Lung microvascular endothelial cell (primary cell): ENCODE measurements at places on chromosomes 11 and 22. TPM values are rescaled to one million over a fixed set of nuclear protein-coding genes. Genes with fewer than 3 reads are reported as not detected.

GRCh38 chr11:96869207-96869606 lies 479.4 kb downstream of the JRKL start:
- DNase-seq, result no peak

GRCh38 chr11:66728038-66728692 lies 851 bp downstream of the SPTBN2 start:
- no peak for DNase-seq

DNA sequence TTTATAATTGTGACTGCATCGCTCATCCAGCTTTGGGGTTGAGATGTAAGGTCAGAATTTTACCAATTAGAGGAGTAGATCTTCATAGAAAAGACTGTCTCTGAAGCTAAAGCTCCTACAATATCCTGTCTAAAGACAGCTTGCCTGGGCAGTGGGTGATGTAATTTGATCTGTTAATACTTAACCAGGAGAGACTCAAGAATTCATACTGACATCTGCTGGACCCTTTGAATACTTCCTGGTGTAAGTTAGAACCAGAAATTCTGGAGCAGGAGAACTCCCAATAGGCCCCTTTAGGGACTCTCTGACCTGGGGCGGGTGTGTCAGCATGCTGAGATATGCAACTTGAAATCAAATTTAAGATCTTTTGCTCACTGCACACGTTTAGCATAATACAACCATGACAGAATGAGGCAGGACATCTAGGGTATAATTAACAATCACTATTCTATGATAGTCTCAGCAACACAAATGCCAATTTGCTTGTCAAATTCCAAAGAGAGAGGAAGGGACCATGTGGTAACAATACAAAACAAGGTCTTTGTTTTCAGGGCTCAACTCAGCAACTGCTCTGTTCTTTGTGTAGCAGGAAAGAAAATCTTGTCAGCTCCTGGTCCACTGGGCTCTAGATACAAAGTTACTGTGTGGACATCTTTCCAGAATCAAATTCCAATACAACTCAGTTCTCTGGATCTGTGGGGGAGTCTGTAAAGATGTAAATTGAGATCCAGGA lies 143.9 kb downstream of the INSC start:
- DNase-seq, result peak; percentile 51

DNA sequence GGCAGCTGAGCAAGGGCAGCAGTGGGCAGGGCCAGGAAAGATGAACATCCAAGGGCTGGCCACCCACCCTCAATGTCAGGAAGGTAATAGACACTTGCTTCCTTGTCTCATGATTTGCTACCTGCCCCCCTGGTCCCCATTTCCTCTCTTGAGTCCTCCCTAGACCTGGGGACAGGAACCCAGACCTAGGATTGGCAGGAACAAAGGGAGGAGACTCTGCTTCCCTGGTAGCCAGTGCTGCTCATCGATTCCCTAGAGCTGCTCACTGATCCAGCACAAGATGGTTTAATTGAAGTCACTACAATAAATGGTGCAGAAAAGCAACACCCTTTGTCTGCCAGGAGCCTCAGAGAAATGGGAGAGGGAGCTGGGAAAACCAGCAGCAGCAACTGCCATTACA lies 67.8 kb upstream of the CHST1 start:
- no peak for DNase-seq

Gene PTS
- total RNA-seq, result 24.2 and 39.5 TPM in 2 replicates

Gene FBLN1
- 0.22 and 0.40 TPM in 2 replicates for total RNA-seq

DNA sequence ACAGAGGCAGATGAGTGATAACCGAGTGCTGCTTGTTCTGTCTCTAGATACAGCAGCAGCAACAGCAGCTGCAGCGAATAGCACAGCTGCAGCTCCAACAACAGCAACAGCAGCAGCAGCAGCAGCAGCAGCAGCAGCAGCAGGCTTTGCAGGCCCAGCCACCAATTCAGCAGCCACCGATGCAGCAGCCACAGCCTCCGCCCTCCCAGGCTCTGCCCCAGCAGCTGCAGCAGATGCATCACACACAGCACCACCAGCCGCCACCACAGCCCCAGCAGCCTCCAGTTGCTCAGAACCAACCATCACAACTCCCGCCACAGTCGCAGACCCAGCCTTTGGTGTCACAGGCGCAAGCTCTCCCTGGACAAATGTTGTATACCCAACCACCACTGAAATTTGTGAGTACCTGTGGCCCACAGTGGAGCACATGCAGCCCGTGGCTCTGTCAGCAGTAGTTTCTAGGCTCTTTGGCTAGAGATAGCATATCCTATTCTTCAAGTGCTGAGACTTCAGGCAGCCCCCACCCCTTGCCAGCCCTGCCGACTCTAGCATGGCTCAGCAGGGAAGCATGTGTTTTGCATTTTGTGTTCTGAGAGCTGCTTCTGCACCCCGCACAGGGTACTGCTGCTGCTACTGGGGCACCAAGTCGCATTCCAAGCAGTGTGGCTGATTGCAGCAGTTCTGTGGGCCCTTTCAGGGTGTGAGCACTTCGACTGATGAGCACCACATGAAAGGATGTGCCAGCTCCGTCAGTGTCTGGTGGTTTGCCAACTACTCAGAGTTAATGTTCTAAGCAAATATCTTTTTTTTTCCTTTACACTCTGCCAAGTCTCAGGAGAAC lies 59.2 kb downstream of the MED15 start:
- DNase-seq, result no peak

GRCh38 chr22:27870234-27871191 lies 48.5 kb downstream of the PITPNB start:
- DNase-seq, result no peak

DNA sequence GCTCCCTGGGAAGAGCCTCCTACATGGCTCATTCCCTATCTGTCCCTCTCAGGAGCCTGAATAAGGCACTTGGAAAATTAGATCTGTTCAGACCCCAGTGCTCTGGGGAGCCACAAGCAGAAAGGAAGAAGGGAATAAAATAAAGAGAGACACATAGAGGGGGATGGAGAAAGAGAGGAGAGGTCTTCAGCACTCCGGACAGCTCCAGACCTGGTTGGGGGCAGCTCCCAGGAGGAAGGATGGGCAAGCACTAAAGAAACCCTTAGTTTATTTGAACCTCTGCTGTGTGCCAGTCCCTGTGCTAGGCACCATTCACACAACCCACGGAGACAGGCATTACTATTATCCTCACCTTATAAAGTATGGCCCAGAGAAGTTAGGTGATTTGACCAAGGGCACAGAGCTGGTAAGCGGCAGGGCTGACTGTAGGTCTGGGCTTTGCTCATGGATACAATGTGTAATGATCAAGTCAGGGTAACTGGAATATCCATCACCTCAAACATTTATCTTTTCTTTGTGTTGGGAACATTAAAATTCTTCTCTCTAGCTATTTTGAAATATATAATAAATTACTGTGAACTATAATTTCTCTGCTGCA lies 53.7 kb upstream of the LRRC32 start:
- no peak for DNase-seq

Gene PDGFD
- 23.5 and 43.8 TPM in 2 replicates for total RNA-seq

- DNase-seq, result no peak
Observed at GRCh38 chr11:64216879-64217278, 9.1 kb downstream of the TRPT1 start.

DNA sequence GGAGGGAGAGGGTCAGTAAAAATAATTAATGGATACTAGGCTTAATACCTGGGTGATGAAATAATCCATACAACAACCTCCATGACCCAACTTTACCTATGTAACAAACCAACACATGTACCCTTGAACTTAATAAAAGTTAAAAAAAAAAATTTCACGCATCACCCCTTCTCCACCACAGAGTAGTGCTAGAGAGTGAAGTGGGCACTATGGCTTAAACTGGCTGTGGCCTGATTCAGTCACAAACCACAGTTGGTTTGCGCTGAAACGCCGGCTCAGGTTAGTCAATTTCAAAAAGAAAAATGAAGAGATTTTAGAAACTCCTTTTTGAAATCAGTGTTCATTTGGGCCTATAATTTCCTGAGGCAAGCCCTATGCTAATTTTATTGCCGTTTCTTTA lies 144.3 kb downstream of the TRPC6 start:
- no peak for DNase-seq

Gene OR8A1
- under 0.01 TPM in 1 of 2 replicates, not detected in the other for total RNA-seq

DNA sequence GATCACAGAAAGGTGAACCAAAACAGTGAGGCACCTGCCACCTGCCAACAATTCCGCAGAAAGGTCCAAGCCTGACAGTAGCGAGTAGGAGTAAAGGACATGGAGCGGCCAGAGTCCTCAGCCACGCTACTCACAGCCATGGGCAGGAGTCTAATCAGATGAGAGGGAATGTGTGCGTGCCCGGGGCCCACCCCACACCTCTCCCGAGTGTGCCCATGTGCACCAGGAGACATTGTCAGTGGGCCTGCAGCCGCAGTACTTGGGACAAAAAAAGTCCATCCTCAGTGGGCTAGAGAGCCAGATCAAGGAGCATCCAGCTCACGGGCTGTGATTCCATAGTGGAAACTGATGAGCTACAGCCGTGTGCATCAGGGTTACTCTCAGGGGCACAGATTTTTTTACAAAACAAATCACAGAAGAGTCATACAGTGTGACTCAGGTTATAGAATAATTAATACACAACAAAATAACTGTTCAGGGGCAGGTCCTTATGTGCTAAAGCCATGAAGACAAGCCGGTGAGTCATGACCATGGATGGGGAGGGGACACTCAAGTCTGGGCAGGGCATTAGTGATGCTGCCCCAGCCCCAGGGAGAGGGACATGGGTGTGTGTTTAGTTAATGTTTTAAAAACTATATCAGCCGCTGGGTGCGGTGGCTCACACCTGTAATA lies 12.0 kb downstream of the SART1 start:
- peak; percentile 24 for DNase-seq

Gene MPPED2
- 0.20 and 0.22 TPM in 2 replicates for total RNA-seq

GRCh38 chr11:125671561-125671960 lies 9.1 kb downstream of the ACRV1 start:
- DNase-seq, result peak; percentile 18

GRCh38 chr22:46569848-46570695 lies 32.7 kb upstream of the CELSR1 start:
- DNase-seq, result no peak

DNA sequence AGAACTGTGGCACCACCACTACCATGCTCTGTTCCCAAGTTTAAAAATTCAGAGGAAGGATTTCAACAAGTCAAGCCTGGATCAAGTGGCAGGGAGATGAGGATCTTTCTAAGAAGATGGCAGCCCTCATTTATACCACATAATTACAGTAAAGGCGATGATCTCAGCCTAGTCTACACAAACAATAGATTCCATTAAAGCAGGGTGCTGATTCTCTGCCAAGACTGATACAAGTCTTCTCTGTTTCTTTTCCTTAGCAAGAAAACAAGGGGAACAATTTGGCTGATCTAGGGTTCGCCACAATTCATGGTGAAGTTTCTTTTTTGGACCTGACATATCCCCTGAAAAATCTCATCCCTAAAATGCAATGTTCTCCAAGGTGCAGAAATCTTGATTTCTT lies 73.9 kb downstream of the PPFIBP2 start:
- no peak for DNase-seq

DNA sequence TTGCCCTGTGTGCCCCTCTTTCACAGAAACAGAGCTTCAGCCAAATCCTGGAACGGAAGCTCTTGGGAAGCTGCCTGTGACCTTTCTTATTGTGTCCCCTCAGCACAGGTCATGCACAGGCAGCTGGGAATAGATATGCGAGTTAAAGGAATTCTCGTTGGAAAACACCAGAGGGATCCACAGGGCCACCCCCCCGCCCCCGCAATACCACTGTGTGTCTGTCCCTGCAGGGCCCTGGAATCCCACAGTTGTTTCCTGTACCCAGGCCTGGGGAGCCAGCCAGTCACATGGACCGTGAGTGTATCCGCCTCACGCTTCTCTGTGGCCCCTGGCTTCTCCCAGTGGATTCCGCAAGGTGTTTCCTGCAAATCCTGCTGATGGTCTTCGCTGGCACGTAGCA lies 29.0 kb downstream of the TIMP3 start:
- peak; percentile 87 for DNase-seq

DNA sequence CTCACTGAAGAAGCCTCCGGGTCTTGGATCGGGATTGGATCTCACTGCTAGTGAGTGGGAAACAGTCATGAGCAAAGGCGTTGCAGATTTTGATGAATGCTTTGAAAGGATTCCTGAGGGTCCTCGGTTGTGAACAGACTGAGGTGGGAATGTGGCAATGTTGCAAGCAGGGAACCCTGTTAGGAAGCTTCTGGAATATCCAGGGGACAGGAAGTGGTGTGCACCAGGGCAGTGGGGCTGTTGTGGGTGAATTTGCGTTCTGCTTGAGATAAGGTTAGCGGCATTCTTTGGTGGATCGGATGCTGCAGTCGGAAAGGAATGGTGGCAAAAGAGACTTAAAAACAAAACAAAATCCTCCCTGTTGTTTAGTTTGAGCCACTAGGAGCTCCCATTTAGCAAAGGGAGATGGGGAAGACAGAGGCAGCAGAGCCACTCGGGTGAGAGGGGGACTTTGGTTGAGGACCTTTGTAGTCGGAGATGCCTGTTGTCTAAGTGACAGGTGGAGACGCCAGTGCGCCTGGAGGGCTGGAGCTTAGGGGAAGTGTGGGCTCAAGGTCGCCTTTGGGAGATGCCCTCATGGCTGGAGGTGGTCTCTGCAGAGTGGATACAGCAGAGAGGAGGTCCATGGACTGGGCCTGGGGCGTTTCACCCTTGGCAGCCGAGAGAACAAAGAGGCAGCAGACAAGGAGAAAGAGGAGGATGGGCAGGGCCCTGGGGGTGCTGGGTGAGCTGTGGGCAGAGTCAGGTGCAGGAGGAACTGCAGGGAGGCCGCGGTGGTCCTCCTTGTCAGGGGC lies 37.6 kb downstream of the CSF2RB start:
- DNase-seq, result no peak

DNA sequence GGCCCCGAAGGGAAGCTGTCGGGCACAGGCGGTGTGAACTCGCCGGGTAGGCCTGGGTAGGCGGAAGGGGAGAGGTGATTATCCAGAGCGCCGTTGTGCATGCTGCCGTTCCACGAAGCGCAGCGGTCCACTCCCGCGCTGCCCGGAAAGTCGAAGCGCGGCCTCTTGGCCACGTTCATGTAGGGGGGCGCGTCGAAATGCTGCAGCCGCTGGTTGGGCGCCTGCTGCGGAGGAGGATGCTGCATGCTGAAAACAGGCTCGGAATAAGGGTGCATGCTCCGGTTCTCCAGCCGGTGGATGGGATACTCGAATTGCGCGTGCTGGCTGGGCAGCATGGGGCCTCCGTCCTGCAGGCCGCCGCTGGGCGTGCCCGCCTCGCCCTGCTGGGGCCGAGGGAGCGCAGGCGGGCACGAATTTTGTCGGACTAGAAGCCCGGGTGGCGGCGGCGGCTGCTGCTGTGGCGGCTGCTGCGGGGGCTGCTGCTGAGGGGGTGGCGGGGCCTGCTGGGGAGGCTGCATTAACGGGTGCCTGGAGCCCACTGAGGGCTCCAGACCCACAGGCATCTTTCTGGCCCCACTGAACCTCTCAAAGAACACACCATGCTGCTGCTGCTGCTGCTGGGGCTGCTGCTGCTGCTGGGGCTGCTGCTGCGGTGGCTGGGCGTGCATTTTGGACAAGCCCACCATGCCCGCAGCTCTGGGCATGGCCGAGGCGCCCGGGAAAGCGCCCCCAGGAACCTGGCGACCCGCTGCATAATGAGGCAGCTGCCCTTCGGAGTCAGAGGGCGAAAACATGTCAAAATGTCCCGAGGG lies 2.3 kb downstream of the MN1 start:
- DNase-seq, result peak; percentile 27

Gene PDGFB
- total RNA-seq, result 29.6 and 54.8 TPM in 2 replicates

GRCh38 chr11:37811349-37811748 lies 1213.3 kb upstream of the RAG2 start:
- no peak for DNase-seq

- no peak for DNase-seq
Observed at GRCh38 chr11:79108851-79109250, 332.0 kb downstream of the TENM4 start.
